ENCODE measurements at places on chromosomes 5 and 9. TPM values are rescaled to one million over a fixed set of nuclear protein-coding genes. Genes with fewer than 3 reads are reported as not detected.

The PCDHGA12 gene
- 3.5 TPM for total RNA-seq

The POLR3G gene
- total RNA-seq: 130 TPM

The RUSC2 gene
- 5.6 TPM for total RNA-seq

DNA sequence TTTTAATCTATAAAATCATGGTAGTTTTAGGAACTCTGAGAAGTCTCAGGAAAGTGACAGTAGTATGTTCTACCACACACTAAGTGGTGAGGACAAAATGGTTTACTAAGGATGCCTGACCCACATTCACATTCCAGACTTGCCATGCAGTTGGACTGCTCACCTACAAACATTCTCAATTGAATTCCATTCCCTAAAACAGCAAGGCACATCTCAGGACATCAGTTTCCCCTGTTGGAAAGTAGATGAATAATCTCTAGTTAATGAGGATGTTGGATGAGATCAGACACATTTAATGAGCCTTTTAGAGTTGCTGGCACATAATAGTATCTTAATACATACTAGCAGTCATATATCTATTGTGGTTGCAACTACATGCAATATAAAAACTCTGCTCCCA lies 76.6 kb downstream of the ZNF618 start:
- no peak for DNase-seq

- DNase-seq: peak; percentile 44
Observed at GRCh38 chr9:133604856-133605255, 4.3 kb downstream of the FAM163B start.

GRCh38 chr5:139838381-139839197 lies 43.0 kb downstream of the PSD2 start:
- DNase-seq: no peak

DNA sequence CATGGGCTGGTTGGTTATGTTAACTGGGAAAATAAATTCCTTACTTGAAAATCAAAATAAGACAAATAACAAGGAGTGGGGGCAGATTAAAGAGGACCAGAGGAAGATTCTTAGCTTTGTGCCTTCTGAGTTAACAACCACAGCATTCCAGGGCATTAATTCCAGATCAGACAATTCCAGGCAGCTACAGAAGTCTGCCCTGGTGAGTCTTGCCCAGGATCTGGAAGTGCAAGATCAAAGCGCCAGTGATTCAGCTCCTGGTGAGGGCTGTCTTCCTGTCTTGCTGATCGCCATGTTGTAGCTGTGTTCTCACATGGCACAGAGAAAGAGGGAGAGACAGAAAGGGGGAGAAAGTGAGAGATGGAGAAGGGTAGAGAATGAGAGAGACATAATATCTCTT lies 65.6 kb downstream of the ANXA2R start:
- no peak for DNase-seq

DNA sequence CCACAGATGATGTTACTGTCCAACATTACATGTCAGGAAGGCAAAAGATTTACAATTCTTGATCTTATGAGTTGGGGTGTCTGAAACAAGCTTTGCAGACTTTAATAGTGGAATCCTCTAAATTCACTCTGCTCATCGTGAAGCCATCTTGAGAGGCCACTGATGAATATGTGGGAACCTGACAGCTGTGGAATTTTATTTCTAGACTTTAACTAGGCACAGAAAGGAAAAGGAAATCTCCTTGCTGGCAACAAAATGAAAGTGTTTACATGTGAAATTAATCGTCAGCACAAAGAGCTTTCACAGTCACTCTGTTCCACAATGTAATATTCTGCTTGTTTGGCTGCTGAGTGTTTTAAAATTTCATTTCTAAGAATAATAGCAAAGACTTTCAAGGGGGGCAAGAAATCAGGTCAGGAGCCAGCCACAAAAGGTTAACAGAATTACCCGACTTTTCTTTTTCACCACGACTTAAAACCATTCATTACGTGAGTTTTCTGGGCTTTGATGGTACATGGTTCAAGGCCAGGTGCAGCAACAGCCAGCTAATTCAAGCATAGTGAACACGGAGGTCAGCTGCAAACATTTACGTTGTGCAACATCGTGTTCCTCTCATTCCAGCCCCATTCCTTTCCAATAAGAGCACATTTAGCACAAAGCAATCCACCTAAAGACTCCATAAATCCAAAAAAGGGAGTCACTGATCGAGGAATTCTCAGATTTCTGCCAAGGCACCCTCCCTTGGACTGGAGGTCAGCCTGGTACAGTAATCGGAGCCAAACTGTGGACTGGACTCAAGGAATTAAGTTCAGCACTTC lies 14.6 kb downstream of the NREP start:
- no peak for DNase-seq

GRCh38 chr5:53008751-53009150 lies 19.6 kb downstream of the ITGA2 start:
- DNase-seq: no peak

DNA sequence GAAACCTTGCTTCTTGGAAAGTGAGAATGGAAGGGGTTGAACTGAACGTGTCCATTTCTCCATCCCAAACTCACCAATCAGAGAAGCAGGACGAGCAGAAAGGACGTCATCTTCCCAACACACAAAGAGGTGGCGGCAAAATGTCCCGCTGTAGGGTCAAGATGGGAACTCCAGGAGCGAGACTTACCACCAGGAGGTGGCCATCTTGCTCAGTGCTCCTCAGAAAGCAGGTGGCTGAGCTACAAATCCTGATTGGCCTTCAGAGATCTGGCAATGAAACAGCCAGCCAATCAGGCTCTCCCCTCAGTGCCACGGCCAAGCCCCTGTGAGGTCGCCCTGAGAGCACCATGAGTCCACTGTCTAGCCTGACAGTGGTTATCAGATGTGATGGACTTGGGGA lies 259.0 kb downstream of the NDUFS4 start:
- no peak for DNase-seq

- DNase-seq: no peak
Observed at GRCh38 chr9:3746296-3747275, 220.8 kb upstream of the RFX3 start.

- DNase-seq: no peak
Observed at GRCh38 chr5:123245689-123246088, 156.6 kb downstream of the PRDM6 start.
